Substantia nigra (tissue), 51 donors: ENCODE measurements at places on chromosomes 2 and 18.

- no peak for DNase-seq
Measured at GRCh38 chr18:49678440-49678839, 116.6 kb downstream of the LIPG start.

DNA sequence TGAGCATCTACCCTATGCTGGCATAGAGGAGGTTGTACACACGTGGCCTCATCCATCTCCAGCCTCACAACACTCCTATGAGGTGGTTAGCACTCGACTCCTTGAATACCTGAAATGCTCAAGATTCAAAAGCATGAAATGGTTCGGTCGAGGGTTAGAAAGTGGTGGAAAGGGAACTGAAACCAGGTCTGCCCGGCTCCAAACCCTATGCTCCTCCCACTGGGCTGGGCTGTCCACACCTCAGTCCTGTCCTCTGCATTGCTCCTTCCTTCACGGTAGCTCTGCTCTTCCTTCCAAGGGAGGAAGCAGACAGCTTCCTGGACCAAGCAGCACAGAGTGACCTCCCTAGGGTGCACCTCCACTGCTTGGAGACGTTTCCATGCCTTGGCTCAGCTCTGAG, 565.2 kb upstream of the ID2 start:
- DNase-seq: no peak

DNA sequence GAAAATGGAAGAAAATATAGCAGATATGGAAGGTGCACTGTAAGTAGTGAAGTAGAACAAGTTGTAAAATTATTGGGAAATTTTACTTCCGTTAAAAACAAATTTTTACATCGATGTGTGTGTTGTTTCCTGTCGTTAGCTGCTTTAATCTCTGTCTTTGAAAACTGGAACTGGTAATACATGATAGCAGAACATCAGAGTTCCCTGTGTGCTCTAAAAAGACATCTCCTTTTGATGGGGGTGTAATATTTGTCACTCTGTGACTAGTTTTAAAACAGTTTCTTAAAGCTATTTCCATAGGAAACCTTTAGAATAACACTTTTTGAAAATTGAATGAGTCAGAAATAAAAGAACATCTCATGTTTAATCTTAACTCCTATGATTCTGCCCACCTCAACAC, 43.5 kb downstream of the COX7A2L start:
- no peak for DNase-seq

DNA sequence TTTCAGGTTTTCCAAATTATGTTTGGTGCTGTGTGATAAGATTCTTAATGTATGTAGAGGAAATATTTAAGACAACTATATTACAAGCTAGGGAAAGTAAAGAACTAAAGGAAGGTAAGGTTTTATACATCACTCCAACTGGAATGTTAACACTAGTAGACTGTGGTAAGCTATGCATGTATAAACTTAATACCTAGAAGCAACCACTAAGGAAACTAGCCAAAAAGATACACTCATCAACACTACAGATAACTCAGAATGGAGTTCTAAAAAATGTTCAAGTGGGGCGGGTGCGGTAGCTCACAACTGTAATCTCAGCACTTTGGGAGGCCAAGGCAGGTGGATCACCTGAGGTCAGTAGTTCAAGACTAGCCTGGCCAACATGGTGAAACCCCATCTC, 37.8 kb upstream of the MALL start:
- no peak for DNase-seq

DNA sequence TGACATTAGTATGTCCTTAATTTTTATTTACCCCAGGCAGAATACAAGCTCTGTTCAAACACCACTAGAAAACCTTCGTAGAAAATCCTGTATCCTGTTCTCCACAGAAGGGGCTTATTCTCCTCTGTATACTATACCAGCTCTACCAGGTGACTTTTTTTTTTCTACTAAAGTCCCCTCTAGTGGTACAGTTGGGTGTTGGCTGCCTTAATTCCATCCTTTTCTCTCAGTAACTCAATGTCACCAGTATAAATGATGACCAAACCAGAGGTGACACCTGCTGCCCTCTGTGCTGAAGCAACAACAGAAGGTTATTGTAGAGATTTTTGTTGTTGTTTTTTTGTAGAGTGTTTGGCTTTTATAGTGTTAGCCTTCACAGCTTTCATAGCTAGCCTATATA, 1322.0 kb downstream of the LRP1B start:
- no peak for DNase-seq

DNA sequence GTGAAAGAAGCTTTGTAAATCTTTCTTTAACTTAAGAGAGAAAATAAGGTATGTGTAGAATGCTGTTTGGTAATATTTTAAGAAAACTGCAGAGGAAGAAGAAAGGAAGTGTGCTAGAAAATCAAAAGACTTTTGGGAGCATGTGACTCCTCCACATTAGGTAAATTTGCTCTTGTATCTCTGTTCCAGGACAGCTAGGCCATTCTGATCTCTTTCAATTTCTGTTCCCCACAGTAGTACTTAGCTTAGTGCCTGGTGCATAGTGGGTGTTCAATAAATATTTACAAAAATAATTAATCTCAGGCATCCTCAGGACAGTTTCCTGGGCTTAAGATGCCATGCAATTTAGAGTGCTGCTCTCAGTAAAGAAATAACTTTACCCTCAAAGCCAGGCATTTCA, 105.0 kb downstream of the GPD2 start:
- no peak for DNase-seq

- no peak for DNase-seq
Measured at GRCh38 chr2:67729474-67729873, 332.3 kb downstream of the ETAA1 start.

GRCh38 chr2:237345411-237345810, 68.6 kb downstream of the COL6A3 start:
- DNase-seq: no peak

DNA sequence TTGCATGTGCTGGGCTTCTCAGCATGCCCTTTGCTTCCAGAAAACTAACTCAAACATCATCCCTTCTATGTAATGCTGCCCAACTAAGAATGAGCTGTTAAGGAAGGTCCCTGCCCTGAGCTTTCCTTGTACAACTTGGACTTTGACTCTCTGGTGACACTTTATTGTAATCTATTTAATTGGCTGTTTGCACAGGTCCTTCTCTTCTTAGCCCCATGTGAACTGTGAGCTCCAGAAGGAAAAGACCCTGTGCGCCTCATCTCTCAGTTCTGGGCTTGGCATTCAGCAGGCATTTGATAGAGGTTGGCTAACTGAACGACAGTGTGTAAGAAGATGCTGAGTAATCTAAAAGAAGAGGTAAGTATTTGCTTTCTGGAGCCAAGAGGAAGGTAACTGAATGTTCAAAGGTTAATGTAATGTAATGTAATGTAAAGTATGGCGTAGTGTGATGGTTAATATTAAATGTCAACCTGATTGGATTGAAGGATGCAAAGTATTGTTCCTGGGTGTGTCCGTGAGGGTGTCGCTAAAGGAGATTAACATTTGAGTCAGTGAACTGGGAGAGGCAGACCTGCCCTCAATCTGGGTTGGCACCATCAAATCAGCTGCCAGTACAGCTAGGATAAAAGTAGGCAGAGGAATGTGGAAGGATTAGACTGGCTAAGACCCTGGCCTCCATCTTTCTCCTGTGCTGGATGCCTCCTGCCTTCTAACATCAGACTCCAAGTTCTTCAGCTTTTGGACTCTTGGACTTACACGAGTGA, 60.8 kb upstream of the CCDC195 start:
- no peak for DNase-seq

- no peak for DNase-seq
Measured at GRCh38 chr18:6200204-6200774, 214.4 kb downstream of the L3MBTL4 start.

- no peak for DNase-seq
Measured at GRCh38 chr2:224869601-224870233, 153.6 kb upstream of the CCDC195 start.

DNA sequence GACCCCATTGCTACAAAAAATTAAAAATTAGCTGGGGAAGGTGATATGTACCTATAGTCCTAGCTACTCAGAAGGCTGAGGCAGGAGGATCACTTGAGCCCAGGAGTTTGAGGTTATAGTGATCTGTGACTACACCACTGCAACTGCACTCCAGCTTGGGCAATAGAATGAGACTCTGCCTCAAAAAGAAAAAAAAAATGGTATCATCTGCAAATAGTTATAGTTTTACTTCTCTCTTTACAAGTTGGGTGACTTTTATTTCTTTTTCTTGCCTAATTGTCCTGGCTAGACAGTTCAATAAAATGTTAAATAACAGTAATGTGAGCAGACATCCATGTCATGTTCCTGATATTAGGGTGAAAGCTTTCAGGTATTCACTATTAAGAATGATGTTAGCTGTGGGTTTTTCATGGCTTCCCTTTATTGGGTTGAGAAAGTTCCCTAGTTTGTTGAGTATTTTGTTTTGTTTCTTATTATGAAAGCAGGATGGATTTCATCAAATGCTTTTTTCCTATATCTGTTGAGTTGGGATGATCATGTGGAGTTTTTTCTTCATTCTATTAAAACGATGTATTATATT, 24.9 kb upstream of the ACOXL start:
- DNase-seq: no peak

DNA sequence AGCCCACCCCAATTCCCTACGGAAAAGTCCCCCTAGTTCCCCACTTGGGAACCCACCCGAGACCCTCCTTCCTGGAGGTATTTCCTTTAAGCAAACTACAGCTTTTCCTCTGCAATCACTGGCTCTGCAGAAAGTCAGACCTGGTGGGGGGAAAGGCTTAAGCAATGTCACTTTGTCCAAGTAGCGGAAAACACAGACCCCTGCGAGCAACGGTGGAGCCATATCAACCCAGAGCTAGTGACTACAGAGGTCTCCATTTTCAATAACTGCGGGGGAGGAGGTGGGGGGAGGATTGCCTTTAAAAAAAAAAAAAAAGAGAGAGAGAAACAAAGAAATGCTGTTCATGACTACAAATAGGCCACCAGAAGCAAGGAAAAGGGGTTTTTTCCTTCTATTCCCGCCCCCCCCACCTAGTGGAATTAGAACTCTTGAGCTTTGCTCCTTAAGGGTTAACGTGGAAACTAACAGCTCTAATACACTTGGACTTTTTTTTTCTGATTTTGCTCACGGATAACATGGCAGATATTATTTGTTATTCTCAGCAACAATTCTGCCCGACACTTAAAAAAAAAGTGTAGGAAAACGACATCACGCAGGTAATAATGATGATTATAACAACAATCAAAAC, 1.1 kb upstream of the FRZB start:
- DNase-seq: no peak

- no peak for DNase-seq
Measured at GRCh38 chr2:3756306-3756705, 52.9 kb downstream of the DCDC2C start.

GRCh38 chr2:182368996-182369395, 57.8 kb downstream of the PDE1A start:
- DNase-seq: no peak

DNA sequence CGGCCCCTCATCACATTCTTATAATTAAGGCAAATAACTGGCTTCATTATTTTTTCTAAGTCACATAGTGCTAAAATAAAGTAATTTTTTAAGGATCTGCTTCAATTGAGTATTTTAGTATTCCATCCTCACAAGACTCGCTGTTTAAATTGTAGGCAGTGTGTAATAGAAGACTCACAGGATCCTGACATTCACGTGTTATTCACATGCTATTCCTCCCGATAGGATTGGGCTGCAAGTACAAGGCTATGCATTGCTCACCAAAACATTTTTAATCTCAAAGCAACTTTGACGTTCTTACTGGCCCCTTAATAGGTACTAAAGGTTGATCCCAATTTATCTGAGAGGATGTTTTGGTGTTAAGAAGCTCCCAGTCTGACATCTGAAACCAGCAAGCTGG, 127.6 kb upstream of the L3MBTL4 start:
- DNase-seq: no peak

DNA sequence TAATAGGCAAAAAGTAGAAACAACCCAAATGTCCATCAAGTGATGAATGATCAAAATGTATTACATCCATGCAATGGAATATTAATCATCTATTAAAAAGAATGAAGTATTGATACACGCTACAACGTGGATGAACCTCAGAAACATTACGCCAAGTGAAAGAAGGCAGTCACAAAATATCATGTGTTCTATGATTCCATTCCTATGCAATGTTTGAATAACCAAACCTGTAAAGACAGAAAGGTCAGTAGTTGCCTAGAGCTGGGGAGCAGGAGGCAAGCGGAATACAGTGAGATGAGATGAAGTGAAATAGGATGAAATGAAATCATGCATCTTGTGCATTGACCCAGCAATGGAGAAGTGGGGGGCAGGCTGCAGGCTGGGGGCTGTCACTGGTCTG, 17.9 kb upstream of the COL6A3 start:
- no peak for DNase-seq

DNA sequence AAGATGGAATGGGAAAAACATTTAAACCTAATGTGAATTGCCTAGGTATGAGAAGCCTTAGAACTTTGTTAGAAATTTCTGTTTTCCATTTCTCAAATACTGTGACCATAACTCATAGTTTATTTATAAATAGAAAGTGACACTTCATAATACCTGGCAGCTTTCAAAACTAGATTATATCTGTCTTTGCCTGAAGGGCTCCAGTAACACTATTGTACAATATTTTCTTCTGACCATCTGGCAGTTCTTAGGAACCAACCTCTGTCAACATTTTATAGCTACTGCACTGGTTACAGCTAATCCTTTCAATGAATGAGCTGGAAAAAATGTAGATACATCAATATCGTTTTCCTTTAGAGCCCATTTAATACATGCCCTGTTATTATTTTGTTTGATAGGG, 237.4 kb downstream of the CAMKMT start:
- DNase-seq: no peak

- no peak for DNase-seq
Measured at GRCh38 chr2:199862788-199863187, 11.8 kb upstream of the FTCDNL1 start.

- no peak for DNase-seq
Measured at GRCh38 chr18:13915995-13916431, 677 bp upstream of the MC2R start.

DNA sequence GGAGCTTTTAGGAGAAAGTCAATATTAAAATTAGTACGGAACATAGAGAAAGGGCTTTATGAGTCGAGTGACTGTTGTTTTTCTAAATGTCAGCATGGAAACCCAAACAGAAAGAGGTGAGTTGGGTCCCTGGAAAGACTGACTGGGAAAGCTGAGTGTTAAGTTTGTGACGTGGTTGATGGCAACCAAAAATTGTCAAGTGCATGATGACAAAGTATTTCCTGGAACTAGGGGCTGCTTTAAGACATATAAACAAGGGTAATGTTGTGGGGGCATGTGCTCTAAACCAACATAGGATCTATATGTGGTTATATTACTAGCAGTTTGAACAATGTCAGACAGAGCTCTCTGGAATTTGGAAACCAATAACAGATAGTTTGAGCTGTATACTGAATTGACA, 50.9 kb upstream of the GPD2 start:
- no peak for DNase-seq

GRCh38 chr2:206389164-206389563, 54.2 kb upstream of the ADAM23 start:
- DNase-seq: no peak

GRCh38 chr2:29532436-29532835, 388.9 kb downstream of the ALK start:
- no peak for DNase-seq

- DNase-seq: no peak
Measured at GRCh38 chr2:40466332-40466906, 14.5 kb upstream of the SLC8A1 start.

GRCh38 chr2:67255933-67256615, 141.1 kb upstream of the ETAA1 start:
- no peak for DNase-seq

- DNase-seq: no peak
Measured at GRCh38 chr2:128439791-128440665, 121.4 kb upstream of the HS6ST1 start.
